ENCODE measurements at places on chromosomes 2 and 18. TPM values are rescaled to one million over a fixed set of nuclear protein-coding genes. Genes with fewer than 3 reads are reported as not detected.

DNA sequence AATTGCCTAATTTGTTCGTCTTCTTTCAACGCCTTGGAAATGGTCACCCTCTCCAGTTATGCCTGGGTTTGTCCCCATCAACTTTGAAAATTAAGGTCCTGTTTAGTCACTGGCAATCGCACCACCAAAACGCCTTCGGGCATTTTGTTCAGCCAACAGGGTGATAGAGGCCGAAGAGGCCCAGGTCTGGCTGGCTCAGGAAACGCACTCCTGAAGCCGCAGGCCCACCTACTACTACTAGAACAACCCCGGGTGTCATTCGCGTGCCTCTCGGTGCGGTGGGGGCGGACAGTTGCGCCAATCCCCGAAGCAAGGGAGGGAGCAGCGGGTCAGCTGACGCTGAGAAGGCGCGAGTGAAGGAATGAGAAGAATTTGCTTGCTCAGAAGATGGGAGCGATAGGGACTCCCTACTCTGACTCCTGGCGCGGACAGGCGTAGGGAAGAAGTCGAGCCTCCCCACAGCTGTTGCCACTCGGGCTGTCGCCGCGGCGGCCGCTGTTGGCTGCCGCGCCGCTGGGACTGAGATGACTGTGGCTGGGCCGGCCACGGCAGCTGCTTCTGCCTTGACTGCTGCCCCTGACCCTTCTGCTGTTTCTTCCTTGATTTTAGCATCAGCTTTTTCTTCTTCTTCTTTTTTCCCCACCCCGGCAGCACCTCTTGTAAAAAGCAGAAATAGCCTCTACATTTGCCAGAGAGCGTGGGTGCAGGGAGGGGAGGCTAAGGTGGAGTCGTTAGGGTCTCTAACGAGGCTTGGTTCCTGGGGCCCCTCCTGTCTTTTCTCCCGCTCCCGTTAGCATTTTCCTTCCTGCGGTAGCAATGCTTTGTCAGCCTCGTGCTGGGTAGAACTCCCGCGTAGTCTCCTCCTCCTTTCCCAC is 387.6 kb downstream of the FIGN start:
- no peaks in the 10 kb centered on the region for H3K27me3 ChIP-seq
- H3K4me3 ChIP-seq, result no peak overlapping the region
- H3K4me1 ChIP-seq, result no peaks in the 10 kb centered on the region
- no peak overlapping the region for H3K27ac ChIP-seq

DNA sequence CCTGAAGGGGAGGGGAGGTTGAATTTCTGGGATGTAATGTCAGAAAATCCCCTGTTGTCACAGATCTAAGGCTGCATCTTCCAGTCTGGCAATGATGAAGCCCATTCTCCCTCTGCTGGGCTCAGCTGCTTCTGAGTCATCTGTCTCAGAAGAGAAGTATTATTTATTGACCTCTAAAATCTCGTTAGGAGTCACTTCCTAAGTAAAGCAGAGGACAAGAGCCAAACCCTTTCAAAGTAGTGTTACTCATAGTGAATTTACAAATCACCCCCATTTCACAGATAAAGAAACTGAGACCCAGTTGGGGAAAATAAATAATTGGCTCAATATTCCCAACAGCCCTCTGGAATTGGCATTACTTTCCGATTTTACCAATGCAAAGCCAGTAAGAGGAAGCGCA is 167.3 kb upstream of the SKOR2 start:
- peaks cover 37% of the 10 kb centered on the region for H3K27me3 ChIP-seq
- H3K4me1 ChIP-seq, result no peaks in the 10 kb centered on the region
- no peaks in the 10 kb centered on the region for H3K36me3 ChIP-seq
- no peak overlapping the region for H3K27ac ChIP-seq
- H3K4me3 ChIP-seq, result no peak overlapping the region

DNA sequence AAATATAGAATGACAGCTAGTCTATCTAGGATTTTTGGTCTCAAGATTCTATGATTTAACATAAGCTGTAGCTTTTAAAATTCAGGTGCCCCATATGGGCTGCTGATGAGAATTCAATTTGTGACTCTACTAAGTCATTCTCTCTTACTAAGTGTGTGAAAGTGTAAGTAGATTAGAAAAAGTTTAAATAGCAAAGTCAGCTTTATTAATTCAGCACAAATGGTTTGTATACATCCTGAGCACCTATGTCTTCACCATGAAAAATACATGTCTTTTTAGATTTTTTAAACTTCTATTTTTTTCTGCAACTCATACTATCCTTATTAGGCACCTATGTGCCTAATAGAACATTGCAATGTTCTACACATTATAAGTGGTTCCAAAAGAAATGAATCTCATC is 157.1 kb downstream of the METTL4 start:
- H3K4me1 ChIP-seq, result no peaks in the 10 kb centered on the region
- no peak overlapping the region for H3K4me3 ChIP-seq
- H3K27me3 ChIP-seq, result peaks cover 8% of the 10 kb centered on the region
- no peaks in the 10 kb centered on the region for H3K36me3 ChIP-seq

DNA sequence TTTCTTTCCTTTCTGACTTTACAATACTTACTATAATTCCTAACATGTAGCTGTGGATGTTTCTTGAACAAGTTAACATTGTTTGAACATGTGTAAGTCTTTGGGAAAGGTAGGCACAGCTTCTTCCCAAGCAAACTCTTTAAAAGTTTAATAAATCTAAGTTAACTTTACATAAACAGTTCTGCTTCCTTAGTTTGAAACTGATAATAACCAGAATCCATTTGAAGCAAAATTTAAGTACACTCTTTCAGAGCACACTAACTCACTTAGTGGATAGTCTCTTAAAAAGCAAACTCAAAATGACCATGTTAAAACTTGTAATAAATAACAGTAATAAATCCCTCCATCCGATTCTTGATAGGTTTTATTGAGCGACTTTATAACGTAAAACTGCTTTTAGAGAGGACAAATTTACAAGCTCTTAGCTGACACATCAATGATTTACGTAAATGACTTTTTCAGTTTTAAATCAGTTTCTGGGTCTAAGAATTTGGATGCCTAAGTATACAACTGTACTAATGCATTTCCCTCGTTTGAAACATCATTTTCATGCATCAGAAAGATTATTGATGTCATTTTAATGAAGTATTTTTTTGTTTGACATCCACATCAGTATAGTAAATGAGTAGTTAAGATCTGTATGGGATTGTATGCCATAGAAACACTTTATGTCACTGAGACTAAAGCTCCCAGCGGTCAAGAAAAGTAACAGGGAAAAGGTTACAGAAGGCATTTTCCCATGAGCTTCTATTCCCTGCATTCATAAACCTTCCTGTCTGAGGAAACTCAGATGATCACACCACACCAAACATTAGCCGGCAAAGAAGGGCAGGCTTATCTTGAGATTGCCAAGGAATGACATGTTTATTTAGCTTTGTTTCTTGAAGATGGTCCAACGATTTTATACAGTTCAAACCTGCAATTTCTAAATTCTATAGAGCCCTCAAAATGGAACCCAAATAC is 67.5 kb downstream of the PDE1A start:
- no peak overlapping the region for H3K4me3 ChIP-seq
- no peaks in the 10 kb centered on the region for H3K4me1 ChIP-seq
- no peak overlapping the region for H3K27ac ChIP-seq
- no peaks in the 10 kb centered on the region for H3K27me3 ChIP-seq
- H3K36me3 ChIP-seq, result no peaks in the 10 kb centered on the region

GRCh38 chr2:181628590-181629585 is 28.0 kb downstream of the CERKL start:
- H3K4me1 ChIP-seq, result no peaks in the 10 kb centered on the region
- H3K27ac ChIP-seq, result no peak overlapping the region
- no peak overlapping the region for H3K4me3 ChIP-seq
- no peak for DNase-seq

GRCh38 chr2:9946076-9946475 is 5.4 kb upstream of the GRHL1 start:
- H3K4me1 ChIP-seq, result peaks cover 7% of the 10 kb centered on the region
- no peak overlapping the region for H3K4me3 ChIP-seq
- peaks cover 42% of the 10 kb centered on the region for H3K27me3 ChIP-seq
- no peak overlapping the region for H3K27ac ChIP-seq
- DNase-seq, result no peak
- no peaks in the 10 kb centered on the region for H3K36me3 ChIP-seq

Gene EPB41L3
- not detected for total RNA-seq

Gene CHRNG
- not detected for total RNA-seq

Measured in natural killer cell treated with Interleukin-12 subunit alpha and Interleukin-12 subunit beta and Interleukin-15 and Interleukin-18, amount 100 ng/mL, for 72 hours (primary cell).